ENCODE measurements at places on chromosomes 16 and 17.

- no peak for DNase-seq
- H3K4me3 ChIP-seq, result no peak overlapping the region
- H3K36me3 ChIP-seq, result peaks cover 3% of the 10 kb centered on the region
- H3K4me1 ChIP-seq, result no peaks in the 10 kb centered on the region
Measured at GRCh38 chr16:69250081-69250480, 61.1 kb upstream of the VPS4A start.

DNA sequence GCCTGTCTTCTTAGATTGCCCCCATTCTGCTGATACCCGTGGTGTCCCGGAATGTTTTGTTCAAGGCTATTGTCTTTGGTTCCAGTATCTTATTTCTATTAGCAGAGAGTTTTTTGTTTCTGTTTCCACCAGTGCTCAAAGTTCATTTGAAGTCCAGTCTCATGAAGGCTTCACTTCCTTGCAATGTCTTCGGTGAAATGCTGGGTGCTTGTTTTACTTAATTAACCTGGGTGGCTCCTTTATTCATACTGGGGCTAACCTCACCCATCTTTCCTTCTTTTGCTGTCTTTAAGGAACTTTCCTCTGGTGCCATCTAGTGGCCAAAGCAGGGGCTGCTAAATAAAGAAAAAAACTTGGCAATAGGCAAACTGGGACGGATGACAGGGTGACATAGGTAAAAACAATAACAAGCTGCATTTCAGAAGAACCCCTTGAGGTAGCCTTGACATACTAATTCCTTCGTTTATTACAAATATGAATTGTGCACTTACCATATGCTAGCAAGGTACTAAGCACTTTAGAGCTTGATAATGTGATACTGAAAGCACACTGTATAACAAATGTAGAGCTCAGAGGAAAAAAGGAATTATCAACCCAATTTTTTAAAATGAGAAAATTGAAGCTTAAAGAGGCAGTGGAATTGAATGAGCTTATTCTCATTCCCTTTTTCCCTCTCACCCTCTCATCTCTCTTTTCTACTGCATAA lies 2.8 kb upstream of the SMIM36 start:
- H3K27me3 ChIP-seq, result no peaks in the 10 kb centered on the region
- DNase-seq, result peak; percentile 81
- no peak overlapping the region for H3K27ac ChIP-seq
- H3K4me3 ChIP-seq, result no peak overlapping the region
- H3K36me3 ChIP-seq, result no peaks in the 10 kb centered on the region

DNA sequence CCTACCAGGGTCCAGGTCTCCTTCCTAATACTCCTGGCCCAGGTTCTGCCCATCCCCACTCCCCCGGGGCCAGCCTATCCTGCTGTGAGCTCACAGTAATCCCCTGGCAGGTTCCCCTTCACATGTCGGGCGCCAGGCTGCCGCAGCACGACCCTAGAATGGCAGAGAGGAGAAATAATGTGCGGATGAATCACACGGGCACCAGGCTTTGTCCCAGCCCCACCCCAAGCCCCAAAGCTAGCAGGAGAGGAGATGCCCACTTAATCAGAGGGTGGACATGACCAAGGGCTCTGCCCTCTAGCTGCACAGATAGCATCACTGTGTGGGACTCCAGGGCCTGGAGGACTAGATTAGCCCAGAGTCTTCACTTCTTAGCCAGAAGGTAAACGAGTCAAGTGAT lies 39.5 kb downstream of the ST3GAL2 start:
- DNase-seq, result no peak
- H3K27ac ChIP-seq, result no peak overlapping the region
- no peaks in the 10 kb centered on the region for H3K27me3 ChIP-seq
- peaks cover 9% of the 10 kb centered on the region for H3K4me1 ChIP-seq
- H3K4me3 ChIP-seq, result no peak overlapping the region

GRCh38 chr16:1665829-1666228 lies 12.2 kb upstream of the JPT2 start:
- H3K4me1 ChIP-seq, result no peaks in the 10 kb centered on the region
- no peaks in the 10 kb centered on the region for H3K27me3 ChIP-seq
- H3K36me3 ChIP-seq, result peaks cover 10% of the 10 kb centered on the region
- H3K4me3 ChIP-seq, result no peak overlapping the region
- H3K27ac ChIP-seq, result no peak overlapping the region

DNA sequence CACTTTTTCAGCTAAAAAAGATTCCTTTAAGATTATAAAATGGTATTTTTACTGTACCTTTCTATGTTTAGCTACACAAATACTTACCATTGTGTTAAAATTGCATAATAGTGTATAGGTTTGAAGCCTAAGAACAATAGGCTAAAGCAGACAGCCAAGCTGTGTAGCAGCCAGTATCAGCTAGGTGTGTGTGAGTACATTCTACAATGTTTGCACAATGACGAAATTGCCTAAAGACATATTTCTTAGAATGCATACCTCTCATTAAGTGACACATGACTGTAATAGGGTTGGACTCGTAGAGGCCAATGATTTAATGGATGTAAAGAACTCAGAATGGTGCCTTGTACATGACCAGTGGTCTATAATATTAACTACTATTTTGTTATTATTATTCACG lies 1.9 kb upstream of the MT1B start:
- H3K27me3 ChIP-seq, result peaks cover 26% of the 10 kb centered on the region
- H3K4me1 ChIP-seq, result peaks cover 19% of the 10 kb centered on the region
- no peak for DNase-seq
- no peak overlapping the region for H3K27ac ChIP-seq
- H3K36me3 ChIP-seq, result no peaks in the 10 kb centered on the region

GRCh38 chr16:1535391-1536291 lies 2.2 kb downstream of the TMEM204 start:
- no peak for DNase-seq
- no peaks in the 10 kb centered on the region for H3K36me3 ChIP-seq
- no peak overlapping the region for H3K27ac ChIP-seq
- H3K27me3 ChIP-seq, result no peaks in the 10 kb centered on the region
- H3K4me1 ChIP-seq, result peaks cover 17% of the 10 kb centered on the region

- H3K27ac ChIP-seq, result no peak overlapping the region
- no peaks in the 10 kb centered on the region for H3K36me3 ChIP-seq
- peaks cover 90% of the 10 kb centered on the region for H3K4me1 ChIP-seq
- H3K4me3 ChIP-seq, result no peak overlapping the region
- H3K27me3 ChIP-seq, result no peaks in the 10 kb centered on the region
Measured at GRCh38 chr16:66519482-66520373, 30.2 kb downstream of the TK2 start.

DNA sequence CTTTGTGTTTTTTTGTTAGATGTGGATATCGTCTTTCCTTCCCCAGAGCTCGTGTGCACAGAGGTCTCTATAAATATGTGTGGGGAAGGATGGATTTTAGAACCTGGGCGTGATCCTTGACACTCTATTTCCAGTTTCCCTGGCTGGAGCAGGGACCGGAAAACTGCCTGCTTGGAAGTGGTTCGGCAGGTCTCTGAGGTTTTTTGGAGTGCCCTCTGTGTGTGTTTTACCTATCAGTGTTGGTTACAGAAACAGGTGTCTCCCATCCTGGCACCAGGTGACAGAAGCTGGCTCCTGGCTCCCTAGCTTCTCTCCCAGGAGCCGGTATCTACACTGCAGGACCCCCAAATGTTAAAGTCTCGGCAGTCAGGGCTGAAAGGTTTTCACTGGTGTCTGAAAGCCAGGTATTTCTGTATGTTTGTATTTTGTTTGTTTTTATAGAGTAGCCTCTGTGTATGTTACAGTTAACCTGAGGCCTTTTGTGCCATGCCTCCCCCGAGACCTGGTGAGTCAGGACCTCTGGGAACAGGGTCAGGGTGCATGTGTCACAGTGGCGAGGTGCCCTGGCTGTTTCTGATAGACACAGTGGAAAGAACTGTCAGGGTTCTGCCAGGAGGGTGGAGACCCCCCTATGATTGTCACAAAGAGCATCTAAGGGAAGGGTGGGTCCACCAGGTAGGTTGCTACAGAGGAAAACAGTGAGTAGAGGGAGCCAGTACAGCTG lies 31.3 kb downstream of the ZC3H18 start:
- H3K27ac ChIP-seq, result no peak overlapping the region
- DNase-seq, result no peak
- H3K27me3 ChIP-seq, result no peaks in the 10 kb centered on the region

DNA sequence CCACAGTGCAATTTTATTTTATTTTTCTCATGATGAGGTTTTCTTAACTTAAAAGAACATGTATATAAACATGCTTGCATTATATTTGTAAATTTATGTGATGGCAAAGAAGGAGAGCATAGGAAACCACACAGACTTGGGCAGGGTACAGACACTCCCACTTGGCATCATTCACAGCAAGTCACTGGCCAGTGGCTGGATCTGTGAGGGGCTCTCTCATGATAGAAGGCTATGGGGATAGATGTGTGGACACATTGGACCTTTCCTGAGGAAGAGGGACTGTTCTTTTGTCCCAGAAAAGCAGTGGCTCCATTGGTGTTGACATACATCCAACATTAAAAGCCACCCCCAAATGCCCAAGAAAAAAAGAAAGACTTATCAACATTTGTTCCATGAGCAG lies 12.3 kb upstream of the EFCAB13 start:
- H3K27ac ChIP-seq, result no peak overlapping the region
- H3K4me3 ChIP-seq, result no peak overlapping the region
- no peak for DNase-seq
- H3K36me3 ChIP-seq, result no peaks in the 10 kb centered on the region
- H3K27me3 ChIP-seq, result no peaks in the 10 kb centered on the region

Data from B cell (primary cell).